ENCODE measurements at places on chromosomes 16 and 17.

DNA sequence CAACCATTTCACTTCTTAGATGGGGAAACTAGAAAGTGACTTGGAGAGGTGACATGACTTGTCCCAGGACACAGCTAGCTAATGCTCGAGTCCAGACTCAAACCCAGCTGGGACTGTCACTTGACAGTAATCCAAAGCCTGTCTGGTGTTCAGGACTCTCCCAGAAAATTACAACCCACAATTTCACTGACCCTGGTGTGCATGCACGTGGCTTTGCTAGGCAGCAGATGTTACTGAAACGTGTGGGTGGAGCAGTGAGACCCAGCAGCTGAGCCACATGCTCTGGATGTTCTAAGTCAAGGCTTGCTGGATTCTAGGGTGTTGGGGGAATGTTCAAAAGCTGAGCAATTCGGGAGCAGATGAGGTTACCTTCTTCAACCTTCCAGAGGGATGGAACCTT lies 364.6 kb downstream of the GRIN2A start:
- H3K4me3 ChIP-seq: no peak overlapping the region
- H3K4me1 ChIP-seq: no peaks in the 10 kb centered on the region
- no peaks in the 10 kb centered on the region for H3K27me3 ChIP-seq
- no peaks in the 10 kb centered on the region for H3K36me3 ChIP-seq

DNA sequence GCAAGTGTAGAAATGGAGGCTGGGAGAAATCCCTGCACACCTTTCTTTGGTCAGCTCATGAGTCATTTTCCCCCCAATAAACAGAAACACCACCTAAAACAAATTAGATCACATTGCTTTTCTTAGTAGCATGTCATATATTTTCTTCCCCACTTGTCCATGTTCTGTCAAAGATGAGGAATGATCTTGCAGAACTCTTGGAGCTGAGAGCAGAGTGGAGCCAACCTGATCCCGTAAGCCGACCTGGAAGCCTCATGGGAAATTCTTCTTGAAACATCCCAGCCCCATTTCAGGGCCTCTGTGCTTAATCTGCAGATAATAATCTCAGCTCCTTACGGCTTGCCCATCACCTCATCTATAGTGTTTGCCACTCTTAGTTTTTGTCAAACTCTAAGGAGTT lies 284.6 kb upstream of the ELAC2 start:
- no peak overlapping the region for H3K4me3 ChIP-seq
- H3K27ac ChIP-seq: no peak overlapping the region
- no peaks in the 10 kb centered on the region for H3K27me3 ChIP-seq
- H3K36me3 ChIP-seq: no peaks in the 10 kb centered on the region
- no peaks in the 10 kb centered on the region for H3K4me1 ChIP-seq

DNA sequence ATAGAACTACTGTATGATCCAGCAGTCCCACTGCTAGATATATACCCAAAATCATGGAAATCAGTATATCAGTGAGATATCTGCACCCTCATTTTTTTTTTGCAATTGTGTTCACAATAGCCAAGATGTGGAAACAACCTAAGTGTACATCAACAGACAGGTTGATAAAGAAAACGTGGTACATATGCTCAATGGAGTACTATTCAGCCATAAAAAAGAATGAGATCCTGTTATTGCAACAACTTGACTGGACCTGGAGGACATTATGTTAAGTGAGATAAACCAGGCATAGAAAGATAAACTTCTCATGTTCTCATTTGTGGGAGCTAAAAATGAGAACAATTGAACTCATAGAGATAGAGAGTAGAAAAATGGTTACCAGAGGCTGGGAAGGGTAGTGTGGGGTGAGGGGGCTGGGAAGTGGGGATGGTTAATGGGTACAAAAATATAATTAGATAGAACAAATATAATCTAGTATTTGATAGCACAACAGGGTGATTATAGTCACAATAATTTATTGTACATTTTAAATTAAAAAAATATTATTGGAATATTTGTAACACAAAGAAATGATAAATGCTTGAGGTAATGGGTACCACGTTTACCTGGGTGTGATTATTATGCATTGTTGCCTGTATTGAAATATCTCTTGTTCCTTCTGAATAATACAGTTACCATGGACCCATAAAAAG lies 7.8 kb upstream of the KRT10 start:
- H3K4me3 ChIP-seq: no peak overlapping the region
- no peaks in the 10 kb centered on the region for H3K36me3 ChIP-seq
- H3K4me1 ChIP-seq: peaks cover 62% of the 10 kb centered on the region
- H3K27me3 ChIP-seq: no peaks in the 10 kb centered on the region
- no peak overlapping the region for H3K27ac ChIP-seq
- no peak for DNase-seq

GRCh38 chr16:12406926-12407690 lies 396.6 kb downstream of the CPPED1 start:
- H3K4me1 ChIP-seq: peaks cover 5% of the 10 kb centered on the region
- no peaks in the 10 kb centered on the region for H3K27me3 ChIP-seq
- H3K27ac ChIP-seq: no peak overlapping the region
- H3K4me3 ChIP-seq: no peak overlapping the region
- DNase-seq: no peak
- H3K36me3 ChIP-seq: peaks cover 7% of the 10 kb centered on the region

DNA sequence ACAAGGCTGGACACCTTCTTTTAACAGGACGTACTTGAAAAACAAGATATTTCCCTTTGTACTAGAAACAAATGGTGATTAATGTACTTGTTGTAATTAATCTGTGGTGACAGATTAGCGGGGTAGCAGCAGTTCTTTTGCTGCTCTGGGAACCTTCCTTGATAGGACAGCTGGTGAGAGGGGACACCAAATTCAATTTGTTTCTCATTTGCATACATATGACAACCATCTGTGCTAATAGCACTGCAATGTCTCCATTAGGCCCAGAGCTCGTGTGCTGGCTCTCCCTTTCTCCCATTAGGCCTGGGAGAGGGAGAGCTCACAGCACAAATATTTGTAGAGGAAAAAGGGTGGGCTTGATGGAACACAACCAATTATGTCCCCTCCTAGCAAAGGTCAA lies 221.0 kb upstream of the HS3ST3A1 start:
- no peak overlapping the region for H3K27ac ChIP-seq
- no peak overlapping the region for H3K4me3 ChIP-seq
- H3K27me3 ChIP-seq: no peaks in the 10 kb centered on the region
- no peaks in the 10 kb centered on the region for H3K36me3 ChIP-seq
- no peaks in the 10 kb centered on the region for H3K4me1 ChIP-seq

DNA sequence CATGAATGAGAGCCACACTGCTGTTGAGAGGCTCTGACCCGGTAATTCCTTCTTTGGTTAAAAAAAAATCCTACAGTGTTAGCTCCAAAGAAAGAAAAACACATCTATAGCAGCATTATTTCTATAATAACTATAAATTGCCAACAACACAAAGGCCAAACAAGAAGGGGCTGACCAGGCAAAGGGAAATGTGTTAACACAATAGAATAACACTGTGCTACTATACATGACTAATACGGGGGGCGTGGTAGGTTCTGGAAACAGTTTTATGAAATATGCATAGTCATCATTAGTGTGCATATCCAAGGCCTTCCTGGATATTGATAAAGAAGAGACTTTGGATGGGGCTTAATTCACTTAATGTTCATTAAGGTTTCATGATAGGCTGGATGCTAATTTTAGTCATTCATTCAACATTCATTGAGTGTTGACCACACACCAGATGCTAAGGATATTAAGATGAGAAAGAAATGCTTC lies 50.0 kb upstream of the CCL1 start:
- H3K27ac ChIP-seq: no peak overlapping the region
- no peak overlapping the region for H3K4me3 ChIP-seq
- no peaks in the 10 kb centered on the region for H3K36me3 ChIP-seq
- no peaks in the 10 kb centered on the region for H3K27me3 ChIP-seq
- H3K4me1 ChIP-seq: no peaks in the 10 kb centered on the region

GRCh38 chr17:40436636-40437035 lies 6.6 kb upstream of the IGFBP4 start:
- no peak for DNase-seq
- H3K27ac ChIP-seq: no peak overlapping the region
- H3K36me3 ChIP-seq: no peaks in the 10 kb centered on the region

DNA sequence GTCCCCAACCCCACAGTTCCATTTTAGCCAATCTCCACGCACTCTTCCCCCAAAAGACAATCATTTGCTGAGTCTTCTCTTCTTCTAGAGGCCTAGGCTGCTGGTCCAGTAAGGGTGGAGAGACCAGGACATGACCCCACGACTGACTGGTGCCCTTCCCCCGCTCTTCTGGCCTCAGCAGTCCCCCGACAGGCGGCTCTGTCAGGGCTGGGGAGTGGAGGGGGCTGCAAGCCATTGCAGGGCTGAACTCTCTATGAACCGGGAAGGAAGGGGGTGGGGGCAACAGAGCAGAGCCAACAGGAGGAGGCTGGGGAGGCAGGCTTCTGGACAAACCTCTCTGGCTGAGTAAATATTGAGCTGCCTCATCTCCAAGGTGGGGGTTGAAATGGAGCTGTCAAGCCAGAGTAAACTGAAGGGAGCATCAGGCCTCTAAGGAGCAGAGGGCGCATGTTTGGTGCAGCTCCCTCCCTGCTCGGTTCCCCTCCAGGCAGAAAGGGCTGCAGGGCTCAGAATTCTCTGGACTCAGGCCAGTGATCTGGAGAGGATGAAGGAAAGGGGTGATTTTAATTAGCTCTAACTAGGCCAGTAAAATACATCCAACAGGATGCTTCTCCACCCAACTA lies 8.7 kb downstream of the HOXB1 start:
- H3K27me3 ChIP-seq: no peaks in the 10 kb centered on the region
- H3K4me3 ChIP-seq: no peak overlapping the region
- H3K36me3 ChIP-seq: no peaks in the 10 kb centered on the region
- no peak for DNase-seq
- H3K27ac ChIP-seq: no peak overlapping the region

GRCh38 chr17:62188713-62189112 lies 123.6 kb upstream of the MED13 start:
- no peak for DNase-seq
- no peaks in the 10 kb centered on the region for H3K4me1 ChIP-seq
- no peaks in the 10 kb centered on the region for H3K27me3 ChIP-seq
- no peak overlapping the region for H3K4me3 ChIP-seq

GRCh38 chr17:76642032-76642561 lies 1.5 kb downstream of the ST6GALNAC1 start:
- no peaks in the 10 kb centered on the region for H3K27me3 ChIP-seq
- H3K36me3 ChIP-seq: no peaks in the 10 kb centered on the region
- DNase-seq: no peak

- H3K27ac ChIP-seq: no peak overlapping the region
- no peak for DNase-seq
- no peaks in the 10 kb centered on the region for H3K4me1 ChIP-seq
- H3K27me3 ChIP-seq: no peaks in the 10 kb centered on the region
These were observed 132.7 kb downstream of the CCDC182 start for GRCh38 chr17:57612202-57613071.

DNA sequence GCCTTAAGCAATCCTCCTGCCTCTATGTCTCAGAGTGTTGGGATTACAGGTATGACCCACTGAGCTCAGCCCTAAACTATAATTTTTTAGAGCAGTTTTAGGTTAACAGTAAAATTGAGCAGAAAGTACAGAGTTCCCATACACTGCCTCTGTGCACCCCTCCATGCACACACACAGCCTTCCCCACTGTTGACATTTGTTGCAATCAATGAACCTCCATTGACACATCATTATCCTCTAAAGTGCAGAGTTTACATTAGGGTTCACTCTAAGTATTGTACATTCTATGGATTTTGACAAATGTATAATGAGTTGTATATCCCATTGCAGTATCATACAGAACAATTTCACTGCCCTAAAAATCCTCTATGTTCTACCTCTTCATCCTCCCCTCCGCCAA lies 35.0 kb downstream of the NGFR start:
- no peaks in the 10 kb centered on the region for H3K4me1 ChIP-seq
- H3K4me3 ChIP-seq: no peak overlapping the region
- H3K27ac ChIP-seq: no peak overlapping the region
- no peak for DNase-seq
- peaks cover 4% of the 10 kb centered on the region for H3K27me3 ChIP-seq
- no peaks in the 10 kb centered on the region for H3K36me3 ChIP-seq

- H3K4me1 ChIP-seq: no peaks in the 10 kb centered on the region
- no peak overlapping the region for H3K4me3 ChIP-seq
- no peak for DNase-seq
- H3K36me3 ChIP-seq: no peaks in the 10 kb centered on the region
These were observed 36.2 kb downstream of the DGKE start for GRCh38 chr17:56870081-56870651.

GRCh38 chr17:70588003-70588402 lies 418.7 kb downstream of the KCNJ2 start:
- no peak for DNase-seq
- H3K4me1 ChIP-seq: no peaks in the 10 kb centered on the region
- no peaks in the 10 kb centered on the region for H3K36me3 ChIP-seq

GRCh38 chr17:16453493-16453851 lies 38.1 kb downstream of the TRPV2 start:
- no peak overlapping the region for H3K4me3 ChIP-seq
- H3K36me3 ChIP-seq: no peaks in the 10 kb centered on the region
- no peak overlapping the region for H3K27ac ChIP-seq
- no peaks in the 10 kb centered on the region for H3K27me3 ChIP-seq

GRCh38 chr17:74569020-74570003 lies 2.0 kb upstream of the CD300H start:
- H3K4me1 ChIP-seq: peaks cover 4% of the 10 kb centered on the region
- H3K27me3 ChIP-seq: no peaks in the 10 kb centered on the region
- no peak overlapping the region for H3K4me3 ChIP-seq
- H3K27ac ChIP-seq: no peak overlapping the region
- DNase-seq: peak; percentile 35
- H3K36me3 ChIP-seq: no peaks in the 10 kb centered on the region

DNA sequence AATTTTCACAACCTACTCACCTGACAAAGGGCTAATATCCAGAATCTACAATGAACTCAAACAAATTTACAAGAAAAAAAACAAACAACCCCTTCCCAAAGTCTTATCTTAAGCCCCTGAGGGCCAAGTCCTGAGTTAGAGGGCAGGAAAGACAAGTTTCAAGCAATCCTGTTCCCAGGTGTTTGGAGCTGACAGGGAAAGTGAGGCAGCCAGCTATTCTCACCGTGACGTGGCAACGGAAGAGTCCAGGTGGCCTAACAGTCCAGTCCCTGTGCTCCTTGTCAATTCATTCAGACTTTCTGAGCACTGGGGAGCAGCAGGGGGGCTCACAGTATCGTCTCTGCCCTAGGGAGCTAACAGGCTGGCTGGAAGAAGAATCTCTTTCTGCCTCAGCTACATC lies 89.7 kb upstream of the RCVRN start:
- no peaks in the 10 kb centered on the region for H3K27me3 ChIP-seq
- H3K4me1 ChIP-seq: no peaks in the 10 kb centered on the region
- H3K36me3 ChIP-seq: no peaks in the 10 kb centered on the region
- H3K27ac ChIP-seq: no peak overlapping the region
- H3K4me3 ChIP-seq: no peak overlapping the region
